ENCODE measurements at places on chromosomes 6 and 20. TPM values are rescaled to one million over a fixed set of nuclear protein-coding genes. Genes with fewer than 3 reads are reported as not detected.

Gene MYLK4
- total RNA-seq, result 0.41 TPM

Gene SIRPD
- total RNA-seq, result not detected

Gene JPH2
- under 0.01 TPM for total RNA-seq

Gene HRH3
- 0.82 TPM for total RNA-seq

Gene KIFC1
- total RNA-seq, result 4.1 TPM

Data from frontal cortex (tissue), 4 donors.